CD4-positive, alpha-beta T cell treated with Interleukin-10 for 1 hour (primary cell): ENCODE measurements at places on chromosomes 5 and 9.

DNA sequence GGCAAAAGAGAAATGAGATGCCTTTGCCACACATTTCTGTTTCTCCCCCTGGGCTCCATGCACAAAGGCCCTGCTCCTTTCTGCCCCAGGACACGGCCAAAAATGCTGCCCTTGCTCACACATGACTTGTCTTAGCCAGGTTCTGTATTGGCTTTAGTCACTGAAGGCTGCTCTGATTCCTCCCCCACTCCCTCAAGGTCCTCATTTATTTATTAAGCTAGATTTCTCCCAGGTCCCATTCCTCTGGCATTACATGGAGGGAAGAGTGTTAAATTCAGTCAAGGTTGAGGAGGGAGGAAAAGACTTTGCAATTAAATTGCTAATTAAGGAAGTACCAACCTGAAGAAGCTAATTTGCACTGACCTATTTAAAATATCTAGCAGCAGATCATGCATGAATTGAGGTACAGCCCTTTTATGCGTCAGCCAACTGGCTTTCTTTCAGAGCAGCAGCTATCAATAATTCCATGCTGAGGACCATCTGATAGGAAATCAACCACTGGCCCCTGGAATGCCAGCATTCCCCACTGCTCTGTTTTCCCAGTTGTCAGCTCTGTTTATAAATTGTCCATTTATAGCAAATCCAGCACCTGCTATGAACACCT, 81.2 kb upstream of the MAP3K1 start:
- DNase-seq: no peak

GRCh38 chr9:128414461-128414860, 6.2 kb upstream of the CERCAM start:
- no peak for DNase-seq

DNA sequence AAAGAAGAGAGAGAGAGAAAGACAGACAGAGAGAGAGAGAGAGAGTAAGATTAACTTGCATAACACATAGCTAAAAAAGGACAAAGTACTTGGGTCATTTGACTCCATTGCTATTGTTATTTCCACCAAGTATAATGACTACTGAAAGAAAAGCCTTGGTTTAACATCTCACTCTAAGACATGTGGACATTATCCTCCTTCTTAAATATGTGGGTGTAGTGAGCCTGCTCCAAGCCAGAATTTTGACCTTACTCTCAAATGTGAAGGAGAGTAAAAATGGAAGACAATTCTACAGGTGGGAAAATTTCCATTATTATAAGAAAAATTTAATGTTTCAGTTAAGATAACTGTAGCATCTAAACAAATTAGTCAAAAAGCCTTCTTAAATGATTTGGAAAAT, 8.5 kb upstream of the MARCOL start:
- no peak for DNase-seq

- no peak for DNase-seq
Observed at GRCh38 chr5:147661541-147661940, 121.0 kb downstream of the JAKMIP2 start.

GRCh38 chr9:93254061-93254481, 70.1 kb downstream of the WNK2 start:
- DNase-seq: no peak

DNA sequence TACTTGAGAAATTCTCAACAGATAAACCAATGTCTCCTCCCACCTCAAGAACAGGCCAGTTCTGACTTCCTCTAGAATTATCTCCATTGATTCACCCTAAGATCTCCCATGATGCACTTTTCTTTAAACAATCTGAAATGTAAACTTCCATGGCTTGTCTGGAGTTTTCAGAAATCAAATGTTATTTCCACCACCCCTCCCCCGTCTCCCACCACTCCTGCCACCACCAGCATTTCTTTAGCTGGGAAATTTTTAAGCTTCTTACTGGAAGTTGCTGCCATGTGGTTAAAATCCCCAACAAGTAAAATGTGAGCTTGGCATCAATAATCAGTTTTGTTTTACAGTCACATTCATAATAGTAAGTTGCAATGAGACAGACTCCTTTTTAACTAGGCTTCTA, 32.8 kb upstream of the BASP1 start:
- no peak for DNase-seq

DNA sequence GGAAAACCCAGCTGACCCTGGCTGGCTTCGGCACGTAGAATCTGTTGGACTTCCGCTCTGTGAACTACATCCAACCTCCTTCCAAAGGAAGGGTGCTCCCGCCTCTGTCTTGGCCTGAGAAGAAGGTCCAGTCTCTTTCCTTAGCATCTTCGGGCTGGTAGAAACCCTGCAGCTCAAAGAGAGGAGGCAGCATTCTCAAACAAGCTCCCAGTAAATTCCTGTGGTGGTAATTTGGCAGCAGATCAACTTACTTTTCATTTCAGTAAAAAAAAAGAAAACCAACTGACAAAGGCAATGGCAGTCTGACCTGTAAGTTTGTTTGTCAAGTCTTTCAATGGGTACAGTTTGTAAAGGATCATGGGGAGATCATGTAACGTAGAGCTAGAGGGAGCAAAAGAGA, 176.7 kb downstream of the MED10 start:
- no peak for DNase-seq

DNA sequence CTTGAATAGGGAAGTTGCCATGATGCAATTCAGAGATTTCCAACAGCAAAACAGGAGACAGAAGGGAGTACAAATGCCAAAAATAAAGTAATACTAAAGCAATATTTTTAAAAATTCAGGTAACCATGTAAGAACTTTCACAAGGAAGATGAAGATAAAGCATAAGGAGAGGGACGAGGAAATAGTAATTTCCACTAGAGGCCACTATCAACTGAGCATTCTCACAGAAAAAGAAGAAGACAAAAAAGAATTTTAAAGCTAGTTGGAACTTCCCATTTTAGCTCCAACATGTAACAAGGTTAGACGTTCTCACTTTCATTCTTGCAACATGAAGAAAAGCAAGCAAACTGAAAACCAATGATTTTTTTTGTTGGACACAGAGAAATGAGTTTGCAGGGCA, 779.9 kb upstream of the CDH6 start:
- no peak for DNase-seq

DNA sequence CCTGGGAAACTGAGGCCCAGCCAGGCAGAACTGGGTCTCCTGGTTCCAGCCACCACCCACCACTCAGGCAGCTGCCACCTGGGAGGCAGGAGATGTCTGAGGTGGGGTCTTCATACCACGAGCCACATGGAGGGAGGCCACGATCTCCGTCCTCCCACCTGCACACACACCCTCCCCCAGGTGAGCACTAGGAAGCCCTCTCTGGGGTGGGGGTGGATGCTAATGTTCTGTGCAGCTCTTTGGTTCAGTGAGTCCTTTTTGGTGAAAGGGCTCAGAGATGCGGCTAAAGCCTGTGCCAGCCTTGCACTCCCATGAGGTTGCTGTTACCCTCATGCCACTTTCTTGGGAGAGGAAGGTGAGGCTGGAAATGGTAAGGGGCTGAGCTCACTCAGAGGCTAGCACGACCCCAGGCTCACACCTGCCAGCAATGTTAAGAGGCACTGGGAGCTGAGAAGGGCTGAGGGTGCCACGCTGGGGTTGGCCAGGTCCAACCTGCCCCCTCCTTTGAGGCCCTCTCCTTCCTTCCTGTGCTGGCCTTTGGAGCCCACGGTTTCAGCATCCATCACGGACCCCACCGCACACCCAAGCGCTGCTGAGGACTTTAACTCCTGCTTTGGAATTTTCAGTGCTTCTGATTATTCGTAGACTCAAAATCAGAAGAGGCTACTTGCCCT, 26.6 kb upstream of the OBP2B start:
- DNase-seq: no peak

DNA sequence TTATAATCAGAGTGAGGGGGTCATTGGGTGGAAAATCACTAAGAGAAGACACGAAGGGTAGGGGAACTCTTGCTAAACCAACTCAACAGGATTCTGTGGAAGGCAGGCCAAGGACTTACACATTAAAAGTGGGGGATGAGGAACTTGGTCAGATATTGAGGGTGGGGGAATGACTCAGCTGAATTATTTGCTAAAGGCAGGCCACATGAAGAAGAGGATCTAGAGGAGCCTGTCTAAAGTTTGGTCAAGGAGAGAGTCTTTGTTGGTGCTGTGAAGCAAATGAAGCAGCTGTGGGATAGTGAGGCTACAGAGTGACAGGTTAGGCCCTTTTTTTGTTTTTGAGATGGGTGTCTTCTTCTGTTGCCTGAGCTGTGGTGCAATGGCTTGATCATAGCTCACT, 63.9 kb upstream of the SPRY4 start:
- no peak for DNase-seq

DNA sequence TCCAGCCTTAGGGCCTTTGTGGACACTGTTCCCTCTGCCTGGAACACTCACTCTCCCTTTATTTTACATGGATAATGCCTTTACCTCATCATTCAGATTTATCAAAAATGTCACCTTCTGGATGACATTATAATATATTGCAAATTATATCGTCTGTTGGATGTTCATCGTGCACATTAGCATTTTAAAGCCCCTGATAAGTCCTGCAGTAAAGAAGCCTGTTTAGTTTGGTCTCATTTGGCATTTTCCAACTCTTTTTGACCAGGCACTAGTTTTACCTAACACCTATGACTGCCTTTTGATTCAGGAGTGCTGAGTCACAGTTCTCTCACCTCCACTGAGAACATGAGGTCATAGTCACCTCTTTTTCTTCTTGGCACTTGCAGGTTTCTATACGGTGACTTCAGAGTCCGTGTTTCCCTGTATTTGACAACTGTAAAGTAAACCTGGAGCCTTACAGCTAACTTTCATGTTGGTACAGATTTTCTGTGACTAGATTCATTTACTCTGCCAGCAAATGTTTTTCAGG, 57.7 kb upstream of the STC2 start:
- DNase-seq: no peak

DNA sequence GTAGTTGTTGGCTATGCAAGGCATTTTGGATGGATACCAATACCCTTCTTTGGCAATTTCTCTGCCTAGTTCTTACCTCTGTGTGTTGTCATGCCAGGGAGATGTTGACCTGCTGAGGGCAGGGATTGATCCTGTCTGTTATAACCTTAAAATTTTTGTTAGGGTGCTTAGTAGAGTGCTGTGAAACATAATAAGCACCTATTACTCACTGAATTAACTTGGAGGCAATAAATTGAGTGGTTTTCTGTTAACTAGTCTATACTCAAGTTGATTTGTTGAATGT, 177.2 kb downstream of the ARHGAP26 start:
- DNase-seq: no peak

GRCh38 chr9:113659740-113660139, 196.2 kb downstream of the RGS3 start:
- no peak for DNase-seq

GRCh38 chr9:110967196-110967595, 71.1 kb downstream of the LPAR1 start:
- no peak for DNase-seq

DNA sequence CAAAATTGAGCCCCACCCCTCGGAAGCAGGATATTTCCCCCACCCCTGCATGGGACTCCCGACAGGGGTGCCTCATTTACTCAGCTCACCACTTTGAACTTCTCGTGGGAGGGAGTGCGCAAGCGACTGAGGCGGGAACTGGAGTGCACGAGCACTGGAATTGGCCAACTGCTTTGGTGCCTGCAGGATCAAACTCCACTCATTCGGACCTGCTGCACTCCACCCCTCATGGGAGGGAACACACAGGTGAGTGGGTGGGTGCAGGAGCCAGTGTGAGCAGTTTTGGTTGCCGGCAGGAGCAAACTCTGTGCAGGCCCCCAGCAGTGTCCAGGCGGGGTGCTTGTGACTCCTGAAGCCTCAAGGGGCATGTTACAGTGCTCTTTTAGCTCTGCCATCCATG, 301.2 kb downstream of the TUSC1 start:
- DNase-seq: no peak

- no peak for DNase-seq
Observed at GRCh38 chr5:178995341-178995690, 196 bp upstream of the GRM6 start.

GRCh38 chr9:96858018-96858573, 3.8 kb upstream of the ZNF782 start:
- DNase-seq: no peak

- no peak for DNase-seq
Observed at GRCh38 chr9:99079542-99079941, 25.4 kb upstream of the TGFBR1 start.

- peak; percentile 70 for DNase-seq
Observed at GRCh38 chr5:39072925-39073766, 1.1 kb downstream of the RICTOR start.

GRCh38 chr5:87007737-87008136, 259.9 kb upstream of the RASA1 start:
- DNase-seq: no peak

GRCh38 chr5:150901446-150901845, 3.3 kb downstream of the ZNF300 start:
- DNase-seq: no peak

DNA sequence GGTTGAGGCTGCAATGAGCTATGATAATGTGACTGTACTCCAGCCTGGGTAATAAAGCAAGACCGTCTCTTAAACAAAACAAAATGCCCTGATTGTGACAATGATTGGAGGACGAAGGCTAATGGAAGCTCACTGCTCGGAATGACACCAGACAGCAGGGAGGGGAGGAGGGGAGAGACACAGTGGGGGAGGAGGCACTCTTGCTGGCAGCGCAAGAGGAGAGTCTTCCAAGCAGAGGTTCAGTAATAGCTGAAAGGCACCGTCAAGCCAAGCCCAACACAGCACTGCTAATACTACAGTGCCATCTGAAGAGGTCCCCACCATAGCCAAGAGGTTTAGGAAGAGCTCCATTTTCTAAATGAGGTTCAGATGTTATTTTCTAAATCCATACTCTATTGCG, 102.3 kb downstream of the GLDC start:
- no peak for DNase-seq

DNA sequence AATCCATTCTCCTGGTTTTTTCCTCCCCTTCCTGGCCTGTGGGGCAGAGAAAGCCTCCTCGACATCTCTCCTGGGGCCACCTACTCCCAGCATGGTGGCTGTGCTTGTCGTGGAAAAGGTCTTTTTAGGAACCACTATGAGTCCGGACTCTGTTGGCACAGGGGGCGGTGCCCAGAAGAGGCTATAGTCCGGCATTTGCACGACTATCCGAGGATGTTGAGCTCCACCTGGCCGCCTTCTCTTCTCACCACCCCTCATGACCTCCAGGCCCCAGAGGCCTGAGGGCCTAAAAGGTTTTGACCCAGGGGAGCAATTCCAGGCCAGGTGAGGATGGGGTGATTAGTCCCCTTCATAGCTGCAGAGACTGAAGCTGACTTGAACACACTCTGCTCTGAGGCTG, 14.1 kb downstream of the CSF2 start:
- no peak for DNase-seq

GRCh38 chr9:96875461-96876142, 21.3 kb upstream of the ZNF782 start:
- peak; percentile 49 for DNase-seq

DNA sequence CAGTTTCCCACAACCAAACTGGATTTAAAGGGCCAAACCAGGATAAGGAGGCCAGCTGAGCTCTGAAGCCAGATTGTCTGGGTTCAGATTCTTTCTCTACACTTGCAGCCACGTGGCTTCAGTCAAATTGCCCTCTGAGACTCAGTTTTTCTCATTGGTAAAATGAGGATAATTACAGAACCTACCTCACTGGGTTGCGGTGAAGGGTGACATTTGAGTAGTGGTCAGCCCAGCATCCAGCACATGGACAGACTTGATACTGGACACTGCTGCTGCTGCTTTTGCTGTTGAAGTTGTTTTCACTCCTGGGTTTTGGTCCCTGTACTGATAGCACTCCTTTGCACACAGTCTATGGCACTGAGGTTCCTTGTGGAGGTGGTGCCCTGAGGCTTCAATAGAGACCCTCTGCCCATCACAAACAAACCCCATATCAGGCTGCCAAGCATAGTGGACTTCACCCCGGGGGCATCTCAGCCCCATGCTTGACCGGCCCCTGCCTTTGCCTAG, 25.7 kb upstream of the CDKN2AIPNL start:
- DNase-seq: no peak

- DNase-seq: no peak
Observed at GRCh38 chr5:2710910-2711309, 40.6 kb downstream of the IRX2 start.
